ENCODE measurements at places on chromosomes 4 and X.

DNA sequence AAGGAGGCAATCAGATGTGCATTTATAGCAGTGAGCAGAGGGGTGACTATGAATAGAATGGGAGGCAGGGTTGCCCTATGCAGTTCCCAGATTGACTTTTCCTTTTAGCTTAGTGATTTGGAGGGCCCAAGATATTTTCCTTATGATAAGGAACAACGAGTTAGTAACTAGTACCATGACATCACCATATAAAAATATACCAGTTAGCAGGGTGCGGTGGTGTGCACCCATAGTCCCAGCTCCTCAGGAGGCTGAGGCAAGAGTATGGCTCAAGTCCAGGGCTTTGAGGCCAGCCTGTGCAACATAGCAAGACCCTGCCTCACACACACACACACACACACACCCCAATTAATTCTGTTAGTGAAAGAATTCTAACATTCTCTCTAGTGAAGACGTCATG, 53.0 kb downstream of the IL13RA2 start:
- no peak for DNase-seq

- no peak for DNase-seq
Measured at GRCh38 chr4:20026456-20026855, 225.2 kb upstream of the SLIT2 start.

DNA sequence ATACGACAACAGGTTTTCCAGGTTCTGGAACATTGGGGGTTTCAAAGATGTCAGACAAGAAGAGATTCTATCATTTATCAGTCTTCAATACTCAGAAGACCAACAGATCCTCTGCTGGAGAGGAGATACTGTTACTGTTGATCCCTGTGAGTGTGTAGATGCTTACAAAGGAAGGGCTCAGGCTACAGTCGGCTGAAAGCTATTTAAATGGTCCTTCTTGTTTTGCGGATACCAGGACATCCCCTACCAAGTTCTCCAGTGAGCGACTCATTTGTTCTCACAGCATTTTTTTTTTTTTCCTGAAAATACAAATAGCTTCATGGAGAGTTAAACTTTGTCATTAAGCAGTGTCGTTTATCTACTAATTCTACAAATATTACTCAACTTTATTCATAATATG, 201.6 kb downstream of the CAMK2D start:
- no peak for DNase-seq

- no peak for DNase-seq
Measured at GRCh38 chr4:13905543-13905942, 278.0 kb upstream of the BOD1L1 start.

DNA sequence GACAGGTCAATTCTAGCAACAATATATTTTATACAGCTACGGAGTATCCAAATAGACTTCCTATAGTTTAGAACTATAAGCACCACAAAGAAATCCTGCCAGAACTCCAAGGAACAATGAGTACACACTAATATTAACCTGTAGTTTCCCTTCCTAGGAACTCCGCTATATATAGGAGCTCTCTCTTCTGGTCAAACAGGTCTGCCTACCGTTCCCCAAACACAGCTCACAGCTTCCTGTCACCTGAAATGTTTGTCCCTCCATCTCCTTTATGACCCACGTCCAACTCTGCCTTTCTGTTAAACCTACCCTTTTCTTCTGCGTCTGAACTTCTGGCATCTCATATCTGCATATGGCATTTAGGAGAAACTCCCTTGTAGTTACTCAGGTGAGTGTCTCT, 10.5 kb upstream of the GJB1 start:
- DNase-seq: no peak

Data from NCI-H774 (cell line).